CD8-positive, alpha-beta memory T cell (primary cell): ENCODE measurements at places on chromosomes 3 and 15.

DNA sequence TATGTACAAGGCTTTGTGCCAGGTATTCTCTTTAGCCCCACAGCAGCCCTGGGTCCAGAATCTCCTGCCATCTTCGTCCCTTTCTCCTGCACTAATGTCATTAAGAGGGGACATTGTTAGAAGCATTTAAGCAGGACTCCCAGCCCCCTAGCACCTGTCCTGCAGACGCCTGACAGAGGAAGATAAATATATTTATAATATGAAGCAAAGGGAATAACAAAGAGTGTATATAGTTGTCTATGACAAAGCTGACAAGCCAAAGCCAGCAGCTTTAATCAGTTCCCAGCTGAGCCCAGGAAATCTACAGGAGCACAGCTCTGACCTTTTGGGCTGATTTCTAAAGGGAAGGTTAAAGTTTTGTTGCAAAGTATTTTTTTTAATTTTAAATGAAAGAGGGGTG lies 96.0 kb downstream of the MEGF11 start:
- DNase-seq: no peak

- DNase-seq: no peak
These were observed 27.7 kb upstream of the LRRN1 start for GRCh38 chr3:3771567-3771966.

- DNase-seq: no peak
These were observed 941 bp downstream of the SLC12A8 start for GRCh38 chr3:125211523-125212090.

DNA sequence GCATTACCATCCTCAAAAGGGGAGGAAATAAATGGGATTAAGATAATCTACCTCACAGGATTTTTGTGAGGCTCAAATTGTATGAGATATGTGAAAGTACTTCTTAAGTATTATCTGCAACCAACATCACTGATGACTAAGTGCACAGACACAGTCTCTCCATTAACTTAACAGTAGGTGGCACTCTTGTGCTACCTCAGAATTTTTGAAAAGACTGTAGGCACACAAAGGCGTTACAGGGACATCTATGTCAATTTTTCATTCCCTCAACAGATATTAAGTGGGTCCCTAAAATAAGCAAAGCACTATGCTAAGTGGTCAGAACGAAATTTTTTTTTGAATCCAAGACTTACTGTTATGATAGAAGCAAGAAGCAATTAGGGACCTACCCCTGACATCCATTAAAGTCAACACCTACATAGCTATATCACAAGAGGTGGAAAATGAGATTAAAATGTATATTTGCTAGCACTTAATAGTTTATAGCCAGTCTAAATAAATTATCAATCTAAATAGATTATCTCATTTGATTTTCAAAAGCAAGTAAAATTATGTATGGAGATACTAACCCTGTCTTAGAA lies 52.9 kb downstream of the RYK start:
- DNase-seq: peak; percentile 21

DNA sequence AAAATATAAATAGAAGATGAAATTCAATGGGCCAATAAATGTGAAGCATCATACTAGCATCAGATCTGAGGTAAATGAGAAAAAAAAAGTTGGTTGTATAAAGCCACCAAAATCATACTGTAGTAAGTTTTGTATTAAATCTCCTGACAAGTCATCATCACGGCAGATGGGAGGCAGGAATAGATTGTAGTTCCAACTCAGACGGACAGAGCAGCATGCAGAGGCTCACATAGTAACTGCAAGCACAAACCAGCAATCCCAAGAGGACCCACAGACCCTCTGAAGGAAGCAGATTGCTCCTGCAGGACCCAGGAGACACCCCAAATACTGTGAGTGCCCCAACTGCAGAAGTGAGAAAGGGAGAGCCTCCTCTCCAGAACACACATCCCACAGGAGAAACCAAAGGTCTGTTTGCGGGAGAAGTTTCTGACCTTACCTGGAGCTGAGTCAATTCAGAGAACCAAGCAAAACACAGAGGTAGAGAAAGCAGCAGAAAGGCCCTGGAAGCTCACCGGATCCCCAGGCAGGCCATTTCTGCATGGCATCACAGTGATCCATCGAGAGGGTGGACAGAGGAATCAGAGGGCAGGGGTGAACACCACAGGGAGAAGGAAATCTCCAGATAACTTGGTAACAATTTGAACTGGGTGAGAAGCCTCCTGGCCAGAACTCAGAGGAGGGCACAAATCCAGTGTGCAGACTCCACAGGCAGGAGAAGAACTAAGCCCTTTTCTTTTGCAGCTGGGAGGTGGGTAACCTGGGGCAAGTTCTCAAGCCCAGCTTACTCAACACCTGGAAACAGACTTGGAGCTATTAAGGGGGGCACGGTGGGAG lies 141.6 kb upstream of the ARHGEF26 start:
- DNase-seq: no peak

GRCh38 chr3:17398959-17399551 lies 343.4 kb downstream of the TBC1D5 start:
- no peak for DNase-seq
